Effector CD8-positive, alpha-beta T cell (primary cell): ENCODE measurements at places on chromosomes 4 and X.
A peak's percentile ranks its signal among the peaks of the same experiment; 100 is the strongest.

- DNase-seq, result peak; percentile 1
Observed at GRCh38 chrX:123648028-123648810, 84.6 kb downstream of the THOC2 start.

GRCh38 chr4:130484826-130485225 lies 1388.9 kb downstream of the C4orf33 start:
- DNase-seq, result no peak

DNA sequence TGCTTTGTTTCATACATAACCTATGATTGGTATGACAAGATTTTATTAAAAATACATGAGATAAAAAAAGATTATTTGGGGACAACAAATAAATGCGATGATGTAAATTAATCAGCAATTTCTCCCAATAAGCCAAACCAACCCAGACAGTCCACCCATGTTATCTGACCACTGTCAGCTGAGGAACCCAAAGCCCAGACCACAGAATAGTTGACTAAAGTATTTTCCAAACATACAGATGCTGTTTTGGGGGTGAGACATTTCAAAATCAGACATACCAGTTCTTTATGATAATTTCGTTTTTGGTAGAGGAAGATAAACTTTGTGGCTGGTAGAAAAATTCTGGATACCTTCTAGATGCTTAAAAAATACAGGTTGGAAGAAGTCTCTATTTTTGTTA lies 650.8 kb upstream of the FAM241A start:
- DNase-seq, result no peak

GRCh38 chrX:2677764-2678163 lies 13.3 kb upstream of the CD99 start:
- no peak for DNase-seq

DNA sequence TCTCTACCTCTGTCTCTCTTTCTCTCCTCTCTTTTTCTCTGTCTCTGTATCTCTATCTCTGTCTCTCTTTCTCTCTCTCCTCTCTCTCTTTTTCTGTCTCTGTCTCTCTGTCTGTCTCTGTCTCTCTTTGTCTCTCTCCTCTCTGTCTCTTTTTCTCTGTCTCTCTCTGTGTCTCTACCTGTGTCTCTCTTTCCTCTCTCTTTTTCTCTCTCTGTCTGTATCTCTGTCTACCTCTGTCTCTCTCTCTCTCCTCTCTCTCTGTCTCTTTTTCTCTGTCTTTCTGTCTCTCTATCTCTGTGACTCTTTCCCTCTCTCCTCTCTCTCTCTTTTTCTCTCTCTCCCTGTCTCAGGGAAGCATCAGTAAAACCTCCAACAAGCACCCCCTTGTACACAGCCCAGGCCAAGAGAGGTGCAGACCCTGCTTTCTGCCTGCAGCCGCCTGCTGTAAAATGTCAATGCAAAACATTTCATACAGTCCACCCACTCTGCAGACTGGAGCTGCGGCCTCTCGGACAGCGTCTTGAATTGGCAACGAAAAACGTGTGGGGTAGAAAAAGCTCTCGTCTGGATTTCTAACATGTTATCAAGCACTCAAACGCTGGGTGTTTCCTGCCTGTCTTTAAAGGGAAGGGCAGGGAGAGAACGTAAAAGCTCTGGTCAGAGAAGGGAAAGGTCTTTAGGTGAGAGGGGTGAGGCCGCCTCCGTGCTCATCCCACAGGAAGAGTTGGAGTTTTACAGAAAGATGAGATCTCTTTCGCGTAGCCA lies 3.7 kb upstream of the SHOX start:
- no peak for DNase-seq

DNA sequence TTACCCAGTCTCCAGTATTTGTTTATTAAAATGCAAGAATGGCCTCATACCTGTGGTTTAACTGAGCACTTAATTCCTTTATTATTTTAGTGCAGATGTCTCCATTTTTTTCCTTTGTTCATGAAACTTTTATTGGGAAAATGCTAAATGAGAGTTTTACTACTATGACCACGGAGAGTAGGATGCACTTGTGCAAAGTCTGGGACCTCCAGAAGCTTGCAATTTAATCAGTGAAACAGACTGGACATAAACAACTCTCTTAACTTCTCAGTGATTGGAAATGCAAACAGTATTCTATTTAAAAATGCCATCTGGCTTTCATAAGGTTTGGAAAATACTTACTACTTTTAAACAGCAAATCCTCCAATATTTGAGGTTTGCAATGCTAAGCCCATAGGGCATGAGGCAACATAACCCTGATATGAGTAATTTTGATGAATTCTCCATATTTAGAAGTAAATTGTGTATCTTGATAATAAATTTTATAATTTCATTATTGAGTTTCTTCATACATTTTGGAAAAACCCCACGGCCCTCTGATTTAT lies 718.7 kb upstream of the MAGEB2 start:
- DNase-seq, result no peak

DNA sequence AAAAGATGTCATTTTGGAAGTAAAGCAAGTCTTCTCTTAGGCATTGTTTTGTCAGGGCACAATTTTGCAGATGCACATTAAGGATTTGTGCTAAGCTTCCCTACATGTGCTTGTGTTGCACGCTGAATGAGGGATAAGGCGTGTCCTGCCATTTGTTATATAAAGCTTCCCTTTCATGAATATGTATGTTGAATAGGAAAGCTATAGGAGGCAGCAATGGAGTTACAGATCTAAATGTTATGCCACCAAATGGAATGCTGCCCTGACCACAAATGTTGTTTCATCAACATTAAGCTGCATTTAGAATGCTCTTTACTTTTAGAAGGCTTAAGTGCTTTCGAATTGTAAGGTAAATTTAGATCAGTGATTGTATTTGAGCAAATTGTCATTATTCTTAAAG lies 20.9 kb downstream of the SGMS2 start:
- DNase-seq, result no peak

DNA sequence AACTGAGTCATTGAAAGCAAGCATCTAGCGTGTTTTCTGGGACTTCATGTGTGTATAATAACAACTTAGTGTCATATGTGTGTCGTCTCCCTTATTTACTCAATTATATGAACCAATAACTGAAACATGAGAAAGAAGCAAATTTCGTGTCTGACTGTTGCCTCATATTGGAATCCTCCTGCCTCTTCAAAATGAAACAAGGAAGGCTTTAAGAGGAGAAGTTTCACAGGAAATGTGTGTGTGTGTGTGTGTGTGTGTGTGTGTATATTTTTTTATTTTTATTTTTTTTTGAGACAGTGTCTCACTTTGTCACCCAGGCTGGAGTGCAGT lies 145.8 kb upstream of the SFRP2 start:
- no peak for DNase-seq

GRCh38 chr4:84419201-84419600 lies 79.9 kb downstream of the NKX6-1 start:
- no peak for DNase-seq

DNA sequence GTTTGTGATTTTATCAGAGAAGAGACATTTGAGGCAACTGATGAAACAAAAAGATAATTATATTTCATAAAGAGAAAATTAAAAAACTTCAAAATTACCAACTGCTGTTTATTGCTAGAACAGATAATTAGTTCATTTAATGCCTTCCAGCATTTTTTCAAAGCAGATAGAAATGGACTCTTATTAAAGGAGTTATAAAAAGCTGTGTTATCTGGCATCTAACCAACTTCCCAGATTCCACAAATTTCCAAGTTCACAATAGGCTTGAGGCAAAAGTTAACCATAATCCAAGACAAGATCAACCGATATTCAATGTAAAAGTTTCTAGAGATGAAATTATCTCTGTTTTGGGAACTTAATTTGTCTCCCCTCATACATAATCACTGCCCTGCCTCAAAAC lies 152.4 kb downstream of the TSPAN5 start:
- DNase-seq, result no peak

DNA sequence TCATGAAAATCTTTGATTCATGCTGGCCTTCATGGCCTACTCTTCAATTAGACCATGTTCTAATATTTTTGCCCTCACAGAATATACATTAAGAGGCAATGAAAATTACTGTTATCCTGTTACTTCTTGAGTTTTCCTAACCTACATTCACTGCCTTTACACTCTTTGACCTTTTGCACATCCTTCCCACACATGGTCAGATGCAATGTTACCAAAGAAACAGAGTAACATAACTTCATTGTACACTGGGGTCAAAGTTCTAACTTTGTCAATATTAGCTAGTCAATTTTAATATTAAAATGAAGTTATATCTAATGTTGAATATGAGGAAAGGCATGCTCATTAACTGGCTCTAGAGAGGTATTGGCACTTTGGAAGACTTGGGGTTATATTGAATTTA lies 284.8 kb downstream of the TEX13C start:
- DNase-seq, result no peak

- DNase-seq, result no peak
Observed at GRCh38 chrX:68754406-68754805, 74.4 kb upstream of the EFNB1 start.

GRCh38 chr4:14087459-14087858 lies 459.9 kb upstream of the BOD1L1 start:
- DNase-seq, result no peak

GRCh38 chr4:108628411-108628810 lies 8.0 kb downstream of the RPL34 start:
- no peak for DNase-seq

DNA sequence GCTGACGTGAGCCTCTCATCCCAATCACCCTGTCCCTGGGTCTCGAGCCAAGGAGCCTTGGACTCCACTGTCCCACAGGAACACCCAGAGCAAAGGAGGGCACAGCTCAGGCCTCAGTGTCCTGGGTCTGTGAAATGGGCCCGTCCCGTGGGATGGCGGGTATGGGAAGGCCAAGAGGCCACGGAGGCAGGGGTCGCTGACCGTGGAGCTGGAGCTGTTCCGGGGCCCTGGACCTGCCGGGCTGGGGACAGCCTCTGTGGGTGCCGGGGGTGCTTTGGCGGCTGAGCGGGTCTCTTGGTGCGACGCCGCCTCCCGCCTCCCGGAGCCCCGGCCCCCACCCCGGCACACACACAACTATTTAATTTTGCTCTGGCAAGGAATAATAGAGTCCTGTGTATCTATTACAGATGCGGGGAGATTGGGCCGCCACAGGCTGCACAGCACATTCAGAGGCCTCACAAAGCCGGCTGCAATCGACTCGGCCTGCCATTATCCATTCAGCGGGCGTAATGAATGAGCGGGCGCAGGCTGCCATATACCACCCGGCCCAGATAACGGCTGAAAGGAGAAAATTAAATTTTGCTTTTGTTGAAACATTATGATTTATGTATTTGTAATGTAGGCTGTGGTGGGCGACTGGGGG lies 83.9 kb upstream of the NKX1-1 start:
- no peak for DNase-seq

DNA sequence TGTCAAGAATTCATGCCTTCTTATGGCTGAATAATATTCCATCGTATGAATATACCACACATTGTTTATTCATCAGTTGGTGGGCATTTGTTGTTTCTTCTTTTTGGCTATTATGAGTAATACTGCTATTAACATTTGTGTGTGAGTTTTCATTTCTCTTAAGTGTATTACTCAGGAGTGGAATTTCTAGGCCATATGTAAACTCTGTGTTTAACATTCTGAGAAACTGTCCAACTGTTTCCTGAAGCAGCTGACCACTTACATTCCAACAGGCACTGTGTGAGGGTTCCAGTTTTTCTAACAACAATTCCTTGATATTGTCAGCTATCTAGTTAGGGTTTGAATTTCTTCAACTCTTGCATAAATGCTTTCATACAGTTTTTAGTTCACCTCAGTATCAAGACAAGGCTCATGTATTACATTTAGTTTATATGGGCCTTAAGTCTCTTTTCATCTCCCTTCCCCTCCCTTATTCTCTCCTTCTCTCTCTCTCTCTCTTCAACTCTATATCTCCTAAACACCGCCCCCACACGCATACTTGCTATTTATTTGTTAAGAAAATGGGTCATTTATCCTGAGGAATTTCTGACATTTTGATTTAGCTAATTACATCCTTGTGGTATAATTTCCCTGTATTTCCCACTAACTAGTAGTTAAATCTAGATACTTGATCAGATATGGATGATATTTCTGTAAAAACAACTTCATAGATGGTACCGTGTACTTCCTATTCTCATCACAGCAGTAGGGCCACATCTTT lies 77.4 kb downstream of the WDR19 start:
- no peak for DNase-seq

GRCh38 chrX:31435592-31435991 lies 363.8 kb upstream of the FTHL17 start:
- no peak for DNase-seq

DNA sequence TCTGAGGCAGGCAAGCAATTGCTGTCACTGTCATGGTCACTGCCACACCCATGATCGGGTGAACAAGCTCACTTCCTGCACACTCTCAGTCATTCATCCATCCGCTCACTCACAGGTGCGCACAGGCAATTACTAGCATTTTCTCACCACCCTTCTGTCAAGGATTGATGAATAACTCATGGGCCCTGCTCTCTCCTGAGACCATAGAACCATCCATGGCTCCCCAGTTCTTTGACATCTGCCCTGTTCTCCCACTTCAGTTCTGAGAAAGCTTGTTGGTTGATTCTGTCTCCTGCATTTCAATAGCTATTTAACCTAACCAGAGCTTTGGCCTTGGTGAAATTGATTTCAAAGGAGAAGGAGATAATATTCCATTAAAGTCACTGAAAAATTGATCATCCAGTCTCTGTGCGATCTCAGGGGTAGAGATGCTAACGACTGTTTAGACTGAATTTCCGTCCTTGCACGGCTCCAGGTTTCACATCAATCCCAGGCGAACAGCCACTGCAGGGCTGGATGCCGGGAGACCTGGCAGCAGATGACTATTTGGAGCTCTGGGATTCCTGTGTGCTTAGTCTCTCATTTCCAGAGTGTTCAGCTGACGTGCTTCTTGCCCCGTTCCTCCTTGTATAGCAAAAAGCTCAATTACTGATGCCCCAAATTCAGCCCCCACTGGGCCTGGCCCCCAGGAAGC lies 36.9 kb upstream of the ADRA2C start:
- no peak for DNase-seq

GRCh38 chr4:152525878-152526277 lies 10.0 kb downstream of the FBXW7 start:
- DNase-seq, result no peak

DNA sequence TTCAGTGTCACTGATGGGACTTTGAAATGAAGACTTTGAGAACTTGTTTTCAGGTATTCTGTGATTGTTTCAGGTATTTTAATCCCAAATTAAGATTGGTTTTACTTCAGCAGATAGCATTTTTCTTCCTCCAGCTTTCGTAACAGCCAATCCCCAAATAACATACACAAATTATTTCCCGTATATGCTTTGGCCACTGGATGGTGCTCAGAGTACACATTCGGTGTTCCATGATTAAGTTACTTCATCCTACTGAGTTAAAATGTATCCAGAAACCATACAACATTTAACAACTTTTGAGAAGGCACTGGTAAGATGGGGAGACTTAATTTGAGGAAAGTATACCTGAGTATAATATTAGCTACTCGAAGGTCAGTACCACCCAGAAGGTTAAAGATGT lies 233.4 kb upstream of the FAM47A start:
- no peak for DNase-seq

- DNase-seq, result no peak
Observed at GRCh38 chrX:29229802-29230201, 642.6 kb downstream of the IL1RAPL1 start.
